ENCODE measurements at places on chromosomes 4 and X. TPM values are rescaled to one million over a fixed set of nuclear protein-coding genes. Genes with fewer than 3 reads are reported as not detected.

The TMEM144 gene
- total RNA-seq, result 2.0 TPM

The P2RY4 gene
- not detected for total RNA-seq

The FHIP1A gene
- total RNA-seq, result 6.6 TPM

The CPLX1 gene
- 1.8 TPM for total RNA-seq

The TLR3 gene
- total RNA-seq, result 5.1 TPM

The GLRA2 gene
- not detected for total RNA-seq

The XAGE1A gene
- total RNA-seq, result not detected

The PABPC1L2A gene
- total RNA-seq, result not detected

The DUX4 gene
- not detected for total RNA-seq

The STAP1 gene
- not detected for total RNA-seq

The FAM50A gene
- 46.1 TPM for total RNA-seq

The VGLL1 gene
- not detected for total RNA-seq

The CT47B1 gene
- not detected for total RNA-seq

The HSFX4 gene
- not detected for total RNA-seq

Data from mesangial cell (primary cell).